ENCODE measurements at places on chromosomes 6 and 20.
A peak's percentile ranks its signal among the peaks of the same experiment; 100 is the strongest.

DNA sequence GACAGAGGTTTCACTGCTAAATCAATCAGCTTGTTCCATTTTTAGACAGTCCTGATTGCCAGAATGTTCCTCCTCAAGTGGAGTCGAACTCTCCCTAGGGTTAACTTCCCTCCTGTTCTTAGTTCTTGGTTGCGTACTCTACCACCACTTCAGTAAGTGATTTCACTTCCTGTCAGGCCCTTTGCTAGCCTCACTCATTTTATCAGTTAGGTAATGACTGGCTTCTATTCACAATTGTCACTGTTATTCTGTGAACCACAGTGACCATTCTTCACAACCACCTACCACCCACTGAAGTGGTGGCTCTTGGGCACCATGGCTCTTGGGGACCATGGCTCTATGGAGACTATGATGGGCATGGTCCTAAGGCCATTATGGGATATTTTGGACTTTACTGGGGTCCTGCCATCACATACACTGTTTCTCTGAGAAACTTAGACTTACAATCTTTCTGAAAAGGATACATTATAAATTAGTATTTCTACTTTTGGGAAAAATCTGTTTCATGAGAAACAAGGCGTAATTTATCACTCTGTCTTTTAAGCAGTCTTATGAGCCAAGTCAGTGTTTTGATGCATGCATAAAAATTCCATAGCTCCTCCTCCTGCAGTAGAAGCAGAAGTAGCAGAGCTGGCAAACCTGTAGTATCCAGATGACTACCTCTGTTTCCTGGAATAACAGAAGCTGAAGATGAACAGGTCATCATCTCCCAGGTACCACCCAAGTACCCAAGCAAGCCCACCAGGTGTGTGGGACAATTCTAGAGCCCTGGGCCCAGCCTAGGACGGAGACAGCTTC lies 66.3 kb downstream of the ATXN1 start:
- DNase-seq: no peak

DNA sequence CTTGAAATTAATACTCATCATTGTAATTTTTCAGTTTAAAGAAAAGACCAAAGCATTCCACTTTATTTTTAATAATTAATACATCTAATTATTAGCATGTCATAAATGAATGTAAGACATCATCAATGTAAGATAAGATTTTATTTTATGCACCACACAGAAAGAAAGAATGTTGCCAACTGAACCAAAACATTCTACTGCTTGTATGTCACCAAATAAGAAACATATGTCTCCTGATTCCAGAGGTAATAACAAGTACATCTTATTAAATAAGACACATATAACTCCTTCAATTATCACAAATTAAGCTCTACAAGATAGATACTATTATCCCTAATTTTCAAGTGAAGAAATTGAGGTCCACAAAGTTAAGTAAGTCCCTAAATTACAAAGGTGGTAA lies 189.5 kb downstream of the GMDS start:
- DNase-seq: no peak

DNA sequence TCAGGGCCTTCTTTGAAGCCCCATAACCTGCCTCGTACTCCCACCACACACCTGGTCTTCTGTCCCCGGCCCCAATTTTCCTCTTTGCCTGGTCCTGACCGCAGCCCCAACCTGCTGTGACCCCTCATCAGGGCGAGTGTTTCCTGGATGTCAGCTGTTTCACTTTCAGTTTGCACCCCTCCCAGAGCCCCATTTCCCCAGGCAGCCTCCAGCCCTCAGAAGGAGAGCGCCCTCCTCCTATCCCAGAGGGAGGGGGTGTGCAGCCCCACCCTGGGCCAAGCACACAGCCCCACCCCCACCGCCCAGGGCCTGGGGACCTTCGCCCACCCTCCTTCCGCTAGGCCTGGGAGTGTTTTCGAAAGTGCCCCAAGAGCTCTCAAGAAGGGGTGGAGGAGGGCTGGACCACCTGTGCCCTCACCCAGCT lies 1.5 kb downstream of the BAK1 start:
- DNase-seq: no peak

- no peak for DNase-seq
Measured at GRCh38 chr6:132218059-132218696, 183.1 kb downstream of the MOXD1 start.

DNA sequence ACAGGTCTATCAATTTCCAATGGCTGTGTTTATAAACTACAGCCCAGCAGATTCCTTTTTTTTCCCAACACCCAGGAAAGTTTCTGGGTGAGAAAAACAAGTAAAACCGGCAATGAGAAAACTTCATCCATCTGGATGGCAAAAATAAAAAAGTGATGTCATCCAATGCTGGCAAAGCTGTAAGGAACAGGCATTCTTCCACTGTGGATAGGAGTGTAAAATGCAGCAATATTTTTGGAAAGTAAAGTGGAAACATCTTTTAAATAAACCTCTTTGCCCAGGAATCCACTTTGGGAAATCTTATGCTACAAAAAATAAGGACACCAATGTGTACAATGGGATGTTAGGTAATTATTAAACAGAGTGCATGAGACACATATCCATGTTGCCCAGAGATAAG lies 102.1 kb upstream of the NT5E start:
- DNase-seq: no peak

- no peak for DNase-seq
Measured at GRCh38 chr20:6122111-6122872, 538 bp downstream of the FERMT1 start.

GRCh38 chr6:169048185-169048864 lies 205.3 kb downstream of the THBS2 start:
- DNase-seq: no peak

GRCh38 chr6:137000825-137001224 lies 43.9 kb downstream of the IL20RA start:
- DNase-seq: no peak

DNA sequence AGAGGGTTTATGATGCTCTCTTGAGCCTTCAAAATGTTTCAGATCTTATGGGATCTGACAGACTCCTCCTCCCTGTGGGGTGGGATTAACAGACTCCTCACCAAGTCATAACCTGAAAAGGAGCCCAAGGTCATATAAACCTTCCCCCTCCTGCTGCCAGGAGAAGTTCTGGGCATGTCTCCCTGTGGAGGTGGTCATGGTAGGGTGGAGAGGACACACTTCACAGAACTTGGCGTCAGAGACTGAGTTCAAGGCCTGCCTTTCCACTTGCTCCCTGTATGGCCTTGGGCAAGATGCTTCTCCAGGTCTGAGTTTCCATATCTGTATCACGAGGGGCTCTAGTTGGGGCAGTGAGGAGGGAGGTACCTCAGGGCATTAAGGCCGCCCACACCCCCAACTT lies 32.4 kb upstream of the AAR2 start:
- no peak for DNase-seq

DNA sequence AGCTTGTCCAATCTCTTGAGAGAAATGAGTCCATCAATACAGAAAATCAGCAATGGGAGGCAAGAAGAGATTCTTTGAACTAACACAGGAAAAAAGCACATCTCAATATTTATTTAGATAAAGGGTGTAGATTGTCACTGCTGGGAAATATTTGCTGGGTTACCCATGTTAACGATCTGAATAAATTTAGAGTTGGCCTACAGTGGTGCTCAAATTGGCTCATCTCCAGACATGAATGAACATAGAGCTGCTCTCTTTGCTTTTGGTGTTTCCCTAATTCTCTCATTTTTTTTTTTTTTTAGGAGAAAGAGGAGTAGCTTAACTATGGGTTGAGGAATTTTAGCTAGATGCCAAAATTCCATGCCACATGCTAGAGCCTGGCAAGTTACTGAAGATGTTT lies 471.2 kb downstream of the PKHD1 start:
- DNase-seq: no peak

- no peak for DNase-seq
Measured at GRCh38 chr6:170367241-170367640, 60.7 kb downstream of the FAM120B start.

- peak; percentile 20 for DNase-seq
Measured at GRCh38 chr6:169722362-169723199, 1.7 kb downstream of the PHF10 start.

GRCh38 chr6:33018904-33019303 lies 9.5 kb upstream of the HLA-DOA start:
- DNase-seq: peak; percentile 71

DNA sequence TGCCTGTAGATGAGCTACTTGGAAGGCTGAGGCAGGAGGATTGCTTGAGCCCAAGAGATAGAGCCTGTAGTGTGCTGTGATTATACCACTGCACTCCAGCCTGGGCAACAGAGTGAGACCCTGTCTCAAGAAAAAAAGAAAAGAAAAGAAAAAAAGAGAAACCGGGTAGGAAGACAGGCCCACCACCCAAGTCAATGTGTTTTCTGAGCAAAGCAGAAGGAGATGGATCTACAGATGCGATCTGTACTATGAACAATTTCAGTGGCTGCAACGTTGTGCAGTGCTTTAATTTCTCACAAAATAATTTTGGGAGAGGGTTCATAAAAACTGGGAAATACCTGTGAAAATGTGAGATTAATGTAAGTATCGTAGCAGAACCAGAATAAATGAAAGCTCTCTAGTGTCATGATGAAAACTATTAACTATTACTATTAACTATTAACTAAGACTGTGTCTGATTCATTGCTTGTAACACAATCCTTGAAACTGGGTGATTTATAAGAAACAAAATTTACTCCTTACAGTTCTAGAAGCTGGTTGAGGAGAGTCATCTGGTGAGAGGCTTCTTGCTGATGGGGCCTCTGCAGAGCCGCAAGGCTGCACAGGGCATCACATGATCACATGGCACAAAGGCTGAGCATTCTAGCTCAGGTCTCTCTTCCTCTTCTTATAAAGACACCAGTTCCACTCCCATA lies 233.1 kb upstream of the ZNF217 start:
- no peak for DNase-seq

DNA sequence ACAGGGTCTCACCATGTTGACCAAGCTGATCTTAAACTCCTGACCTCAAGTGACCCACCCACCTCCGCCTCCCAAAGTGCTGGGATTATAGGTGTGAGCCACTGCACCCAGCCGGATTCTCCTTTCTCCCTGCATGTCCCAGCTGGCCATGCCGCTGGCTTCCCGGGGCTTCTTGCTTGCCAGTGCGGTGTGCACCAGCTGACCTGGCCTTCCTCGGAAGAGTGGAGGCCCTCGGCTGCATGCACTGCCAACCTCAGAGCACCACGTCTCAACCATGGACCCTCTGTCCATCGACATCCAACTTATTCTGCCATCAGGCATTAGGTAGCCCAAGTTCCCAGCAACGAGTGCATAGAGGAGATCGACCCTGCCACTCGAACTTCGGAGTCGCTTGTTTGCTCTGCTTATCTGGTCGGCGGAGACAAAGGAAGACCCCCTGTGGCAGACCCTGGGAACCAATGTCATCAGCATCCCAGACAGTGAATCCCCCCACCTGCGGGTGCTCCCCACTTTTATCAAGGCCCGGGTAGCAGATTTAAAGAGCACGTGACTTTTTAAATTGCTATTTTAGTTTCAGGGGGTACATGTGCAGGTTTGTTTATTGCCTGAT lies 307.8 kb downstream of the CDH4 start:
- DNase-seq: no peak

- DNase-seq: no peak
Measured at GRCh38 chr6:32974016-32974333, 5.6 kb downstream of the BRD2 start.

GRCh38 chr20:62123450-62124118 lies 1.3 kb downstream of the LSM14B start:
- DNase-seq: no peak

GRCh38 chr6:157985378-157986155 lies 3.9 kb downstream of the SYNJ2 start:
- DNase-seq: no peak

GRCh38 chr6:41263267-41263666 lies 23.2 kb downstream of the TREM1 start:
- DNase-seq: no peak

DNA sequence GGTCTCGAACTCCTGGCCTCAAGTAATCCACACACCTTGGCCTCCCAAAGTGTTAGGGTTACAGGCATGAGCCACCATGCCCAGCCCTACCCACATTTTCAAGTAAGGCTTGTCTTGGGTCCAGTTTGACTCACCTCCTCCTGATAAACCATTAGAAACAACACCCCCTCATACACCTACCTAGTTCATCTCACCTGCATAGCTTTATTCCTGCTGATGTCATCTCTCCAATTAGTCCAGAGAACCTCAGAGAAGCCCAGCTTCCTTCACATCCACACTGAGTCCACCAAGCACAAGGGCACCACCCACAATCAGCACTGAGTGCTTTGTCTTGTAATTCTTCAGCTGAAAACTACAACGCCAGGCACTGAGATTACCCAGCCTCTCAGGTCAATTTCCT lies 35.3 kb downstream of the KIF16B start:
- DNase-seq: no peak

GRCh38 chr6:93549868-93550267 lies 130.5 kb upstream of the EPHA7 start:
- no peak for DNase-seq

DNA sequence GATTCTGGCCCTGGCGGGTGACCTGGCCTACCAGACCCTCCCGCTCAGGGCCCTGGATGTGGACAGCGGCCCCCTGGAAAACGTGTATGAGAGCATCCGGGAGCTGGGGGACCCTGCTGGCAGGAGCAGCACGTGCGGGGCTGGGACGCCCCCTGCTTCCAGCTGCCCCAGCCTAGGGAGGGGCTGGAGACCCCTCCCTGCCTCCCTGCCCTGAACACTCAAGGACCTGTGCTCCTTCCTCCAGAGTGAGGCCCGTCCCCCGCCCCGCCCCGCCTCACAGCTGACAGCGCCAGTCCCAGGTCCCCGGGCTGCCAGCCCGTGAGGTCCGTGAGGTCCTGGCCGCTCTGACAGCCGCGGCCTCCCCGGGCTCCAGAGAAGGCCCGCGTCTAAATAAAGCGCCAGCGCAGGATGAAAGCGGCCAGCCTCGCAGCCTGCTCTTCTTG lies 868 bp upstream of the SLC2A4RG start:
- DNase-seq: no peak

- no peak for DNase-seq
Measured at GRCh38 chr6:164379795-164380194, 929.6 kb downstream of the C6orf118 start.

GRCh38 chr20:4898282-4899244 lies 102.7 kb downstream of the SLC23A2 start:
- no peak for DNase-seq

- no peak for DNase-seq
Measured at GRCh38 chr20:43636429-43636828, 30.5 kb upstream of the MYBL2 start.

- DNase-seq: no peak
Measured at GRCh38 chr6:111589366-111589765, 16.3 kb downstream of the TRAF3IP2 start.

- DNase-seq: no peak
Measured at GRCh38 chr20:34022151-34022838, 28.6 kb downstream of the RALY start.

- no peak for DNase-seq
Measured at GRCh38 chr20:20685635-20686034, 26.8 kb downstream of the RALGAPA2 start.

Data from memory B cell (primary cell).